Left ventricle myocardium superior (tissue), 1 donor: ENCODE measurements at places on chromosomes 12 and 14.
A peak's percentile ranks its signal among the peaks of the same experiment; 100 is the strongest.

GRCh38 chr12:100539202-100539601, 34.3 kb upstream of the GAS2L3 start:
- DNase-seq, result no peak

DNA sequence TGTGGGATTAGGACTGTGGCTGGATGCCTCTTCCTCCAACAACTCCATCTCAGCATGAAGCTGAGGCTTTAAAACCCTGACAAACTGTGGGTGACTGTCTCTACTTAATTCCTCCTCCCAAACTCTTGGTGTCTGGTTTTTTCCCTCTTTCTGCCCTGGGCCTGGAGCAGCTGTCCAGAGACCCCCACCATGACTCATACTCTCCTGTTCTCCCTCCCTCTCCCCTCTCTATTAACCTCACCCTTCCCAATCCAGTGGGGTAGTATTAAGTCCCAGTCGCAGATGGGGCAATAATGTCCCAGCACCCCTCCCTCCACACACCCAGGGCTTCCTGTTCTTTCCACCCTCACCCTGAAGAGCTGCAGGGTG, 2.0 kb upstream of the DNAJC14 start:
- DNase-seq, result no peak

GRCh38 chr12:6073426-6073825, 51.0 kb downstream of the VWF start:
- DNase-seq, result no peak

DNA sequence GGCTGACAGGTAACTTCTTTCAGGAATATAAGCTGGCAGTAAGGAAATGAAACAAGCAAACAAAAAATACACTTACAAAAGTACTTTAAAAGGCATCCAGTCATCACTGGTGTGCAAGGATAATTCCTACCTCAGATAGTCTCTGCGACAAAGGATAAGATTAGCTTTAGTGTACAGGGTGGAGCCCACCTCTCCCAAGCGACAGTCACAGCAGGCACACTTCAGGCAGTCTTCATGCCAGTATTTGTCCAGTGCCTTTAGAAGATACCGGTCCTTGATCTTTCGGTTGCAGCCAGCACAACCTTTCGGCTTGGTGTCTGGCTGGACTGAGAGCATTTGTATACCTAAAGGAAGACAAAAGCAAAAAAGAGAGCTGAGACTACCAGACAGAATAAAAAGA, 5.4 kb downstream of the LMO3 start:
- DNase-seq, result no peak

DNA sequence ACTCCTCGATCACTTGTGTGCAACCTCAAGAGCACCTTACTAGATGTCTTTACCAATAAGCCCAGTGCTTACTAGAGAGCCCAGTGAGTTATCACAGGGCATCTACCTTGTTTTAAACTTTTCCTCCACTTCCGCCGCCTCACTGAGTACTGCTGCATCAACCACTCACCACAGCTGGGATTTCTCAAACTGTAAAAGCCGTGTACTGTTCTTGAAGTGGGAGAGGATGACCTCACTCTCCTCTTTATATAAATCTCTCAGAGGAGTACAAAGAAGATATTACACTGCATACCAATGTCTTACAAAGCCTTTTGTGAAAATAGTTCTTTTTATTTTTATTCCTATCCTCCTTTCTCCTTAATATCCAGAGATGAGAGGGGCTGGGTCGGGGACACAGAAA, 94.1 kb downstream of the PLCZ1 start:
- no peak for DNase-seq

GRCh38 chr12:3655328-3655900, 97.5 kb downstream of the CRACR2A start:
- DNase-seq, result no peak

DNA sequence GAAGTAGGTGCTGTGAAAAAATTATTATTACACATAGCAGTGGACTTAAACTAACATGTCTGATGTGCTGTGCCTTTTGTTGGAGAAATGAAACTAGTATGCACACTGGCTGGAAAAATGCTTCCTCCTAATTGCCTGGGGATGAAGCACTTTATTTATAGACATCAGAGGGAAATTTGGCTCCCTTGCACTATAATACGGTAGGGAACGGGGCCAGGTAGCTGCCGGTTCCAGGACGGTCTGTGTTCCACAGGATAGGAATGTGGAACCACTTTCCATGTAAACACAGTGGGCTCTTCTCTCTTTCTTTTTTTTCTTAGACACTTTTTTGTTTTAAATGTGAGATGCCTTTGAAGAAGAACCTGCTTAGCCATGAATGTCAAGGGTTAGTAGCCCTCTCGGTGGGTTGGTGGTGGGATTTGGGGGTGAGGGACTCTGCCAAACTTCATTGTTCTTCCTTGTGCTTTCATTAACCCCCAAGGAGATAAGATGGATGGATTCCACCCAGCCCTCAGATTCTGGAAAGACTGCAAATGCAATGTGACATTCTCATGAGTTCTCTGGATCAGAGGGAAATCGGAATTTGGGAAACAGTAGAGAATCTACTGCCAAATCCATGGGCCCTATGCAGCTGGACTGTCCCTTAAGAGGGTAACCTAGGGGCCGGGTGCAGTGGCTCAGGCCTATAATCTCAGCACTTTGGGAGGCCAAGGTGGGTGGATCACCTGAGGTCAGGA, 58.0 kb upstream of the GSC start:
- peak; percentile 67 for DNase-seq

DNA sequence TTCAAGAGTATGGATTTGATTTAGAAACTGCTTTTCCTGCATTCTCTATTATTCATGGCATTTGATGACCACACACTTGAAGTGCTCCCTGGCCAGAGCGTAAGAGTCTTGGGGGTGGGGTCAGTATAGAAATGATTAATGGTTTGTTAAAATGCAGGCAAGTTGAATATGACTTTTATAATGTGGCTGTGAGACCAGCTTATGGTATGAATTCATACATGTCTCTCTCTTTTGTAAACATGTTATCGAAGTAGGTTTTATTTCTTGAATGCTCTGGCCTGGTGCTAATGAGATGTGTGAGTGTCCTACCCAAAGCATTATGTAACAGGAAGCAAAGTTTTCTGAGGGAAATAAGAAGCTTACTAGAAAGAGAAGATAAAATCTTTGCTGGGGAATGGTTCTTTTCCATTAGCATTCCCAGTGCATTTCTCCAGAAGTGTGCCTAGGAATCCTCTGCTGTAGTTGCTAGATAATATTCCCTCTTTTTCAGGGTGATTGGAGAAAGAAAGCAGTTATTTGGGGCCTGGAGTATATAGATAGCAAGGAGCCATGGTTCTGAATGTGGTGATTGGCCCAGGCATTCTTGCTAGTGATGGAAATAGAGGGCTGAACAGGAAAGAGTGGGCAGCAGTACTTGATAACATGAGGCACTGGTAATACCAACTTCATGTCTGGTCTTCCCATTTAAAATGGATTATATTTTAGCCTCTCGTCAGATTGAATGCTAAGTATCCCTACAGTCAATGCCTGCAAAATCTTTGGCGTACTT, 289.7 kb downstream of the RAD51B start:
- DNase-seq, result no peak

DNA sequence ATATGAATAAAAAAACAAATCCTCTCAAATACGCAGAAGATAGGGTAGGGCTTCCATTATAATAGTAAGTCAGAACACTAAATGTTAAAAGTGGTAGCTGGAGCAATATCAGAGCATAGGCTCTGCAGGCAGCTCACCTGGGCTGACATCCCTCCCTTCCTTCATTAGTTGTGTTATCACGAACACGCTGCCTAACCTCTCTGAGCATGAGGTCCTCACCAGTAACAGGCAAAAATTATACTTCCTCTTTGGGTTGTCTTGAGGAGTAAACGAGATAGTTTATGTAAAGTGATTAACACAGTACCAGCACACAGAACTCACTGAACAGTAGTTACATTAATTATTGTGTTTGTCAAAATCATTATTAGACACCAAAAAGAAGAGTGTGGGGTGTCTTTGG, 154.3 kb downstream of the STXBP6 start:
- DNase-seq, result no peak

GRCh38 chr12:90969346-90969745, 14.4 kb upstream of the CCER1 start:
- no peak for DNase-seq

GRCh38 chr12:69949311-69950002, 124.4 kb downstream of the MYRFL start:
- peak; percentile 38 for DNase-seq

DNA sequence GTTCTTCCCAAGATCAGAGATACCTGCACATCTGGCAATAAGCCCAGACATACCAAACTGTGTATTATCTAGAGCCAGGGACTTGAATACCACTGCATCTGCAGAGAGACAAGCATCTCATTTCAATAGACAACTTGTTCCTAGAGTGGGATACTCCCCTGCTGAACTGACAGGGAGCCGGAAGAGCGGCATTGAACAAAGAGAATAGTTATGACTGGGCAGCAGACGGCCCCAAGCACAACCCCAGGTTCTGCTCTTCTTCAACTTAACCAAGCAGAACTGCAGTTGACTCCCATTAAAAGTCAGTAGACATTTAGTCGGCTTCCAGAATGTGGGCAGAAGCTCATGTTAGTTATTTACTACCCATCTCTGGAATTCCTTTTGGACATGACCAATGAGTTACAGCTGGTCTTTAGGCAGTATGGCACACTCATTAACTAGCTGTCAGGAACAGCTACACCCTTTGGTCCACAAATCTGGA, 112.9 kb downstream of the HMGA2 start:
- no peak for DNase-seq

GRCh38 chr12:94157981-94158411, 9.6 kb downstream of the PLXNC1 start:
- no peak for DNase-seq

DNA sequence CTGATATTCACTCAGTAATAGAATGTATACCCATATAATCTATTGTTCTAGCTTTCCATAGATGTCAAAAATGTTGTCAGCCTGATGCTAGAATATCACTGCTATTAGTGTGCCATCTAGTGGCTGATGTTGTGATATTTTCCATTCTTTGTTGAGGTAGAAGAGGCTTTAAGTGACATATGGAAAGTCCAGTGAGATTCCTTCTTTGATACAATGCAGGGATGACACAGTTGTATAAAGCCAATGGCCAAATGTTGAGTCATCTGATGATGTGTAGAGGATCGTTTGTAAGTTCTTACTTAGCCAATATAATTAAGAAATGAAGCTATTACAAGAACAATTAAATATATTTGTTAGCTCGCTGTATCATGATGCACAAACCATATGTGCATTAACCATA, 58.1 kb upstream of the PCED1B start:
- DNase-seq, result no peak

- no peak for DNase-seq
Observed at GRCh38 chr14:23518709-23519108, 32.9 kb downstream of the ZFHX2 start.

GRCh38 chr14:91925001-91925726, 22.3 kb downstream of the FBLN5 start:
- DNase-seq, result peak; percentile 56

- DNase-seq, result no peak
Observed at GRCh38 chr12:94839347-94839746, 164.2 kb downstream of the NDUFA12 start.
